ENCODE measurements at places on chromosomes 11 and 22.

GRCh38 chr11:2839395-2839943, 46.1 kb downstream of the CDKN1C start:
- DNase-seq, result no peak

- no peak for DNase-seq
These were observed 19.1 kb upstream of the MYRF start for GRCh38 chr11:61733120-61733978.

DNA sequence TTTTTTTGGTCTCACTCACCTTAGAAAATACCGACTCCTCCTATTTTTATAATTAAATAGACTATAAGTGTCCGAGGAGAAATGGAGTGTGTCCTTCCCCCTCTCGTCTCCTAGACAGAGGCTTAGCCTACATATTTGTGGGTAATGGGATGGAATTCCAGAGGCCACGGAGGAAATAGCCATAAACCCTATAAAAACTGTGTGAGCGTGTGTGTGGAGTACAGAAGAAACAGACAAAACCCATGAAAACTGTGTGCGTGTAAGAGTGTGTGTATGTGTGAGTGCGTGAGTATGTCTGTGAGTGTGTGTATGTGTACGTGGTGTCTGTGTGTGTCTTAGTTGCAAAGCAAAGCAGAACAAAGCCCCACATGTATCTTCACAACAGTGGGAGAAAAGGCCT, 883.5 kb downstream of the OPCML start:
- DNase-seq, result no peak

DNA sequence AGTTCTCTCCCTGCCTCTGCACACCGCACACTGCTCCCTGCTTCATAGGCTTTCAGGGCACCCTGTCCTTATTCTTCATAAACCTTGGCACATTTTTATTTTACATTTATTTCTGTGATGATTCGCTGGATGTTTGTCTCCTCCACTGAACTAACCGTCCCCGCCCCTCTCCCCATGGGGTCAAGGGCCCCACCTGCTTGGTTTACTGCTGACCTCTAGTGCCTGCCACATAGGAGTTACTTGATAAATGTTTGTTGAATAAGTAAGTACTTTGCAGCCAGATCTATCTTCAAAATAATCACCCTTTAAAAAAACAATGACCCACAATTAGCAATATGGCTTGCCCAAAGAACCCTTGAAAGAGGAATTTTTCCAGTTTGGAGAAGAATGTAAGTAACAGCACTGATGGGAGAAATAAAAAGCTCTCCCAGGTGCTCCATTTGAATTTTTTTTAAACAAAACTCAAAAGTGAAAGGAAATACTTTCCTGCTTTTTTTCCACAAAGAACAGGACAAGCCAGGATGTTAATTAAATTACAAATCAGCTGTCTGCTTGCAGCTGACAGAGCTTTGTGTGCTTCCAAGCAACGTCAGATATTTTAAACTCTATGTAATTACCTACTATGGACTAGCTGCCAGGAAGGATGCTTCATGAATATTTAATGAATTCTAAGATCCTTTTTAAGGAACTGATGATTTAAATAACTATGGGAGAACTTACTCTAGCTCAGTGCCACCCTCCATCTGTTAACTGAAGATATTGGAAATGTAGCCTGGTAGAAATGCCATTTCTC, 1083.6 kb downstream of the DLG2 start:
- DNase-seq, result no peak

GRCh38 chr11:125165111-125165842, 726 bp downstream of the PKNOX2 start:
- no peak for DNase-seq

DNA sequence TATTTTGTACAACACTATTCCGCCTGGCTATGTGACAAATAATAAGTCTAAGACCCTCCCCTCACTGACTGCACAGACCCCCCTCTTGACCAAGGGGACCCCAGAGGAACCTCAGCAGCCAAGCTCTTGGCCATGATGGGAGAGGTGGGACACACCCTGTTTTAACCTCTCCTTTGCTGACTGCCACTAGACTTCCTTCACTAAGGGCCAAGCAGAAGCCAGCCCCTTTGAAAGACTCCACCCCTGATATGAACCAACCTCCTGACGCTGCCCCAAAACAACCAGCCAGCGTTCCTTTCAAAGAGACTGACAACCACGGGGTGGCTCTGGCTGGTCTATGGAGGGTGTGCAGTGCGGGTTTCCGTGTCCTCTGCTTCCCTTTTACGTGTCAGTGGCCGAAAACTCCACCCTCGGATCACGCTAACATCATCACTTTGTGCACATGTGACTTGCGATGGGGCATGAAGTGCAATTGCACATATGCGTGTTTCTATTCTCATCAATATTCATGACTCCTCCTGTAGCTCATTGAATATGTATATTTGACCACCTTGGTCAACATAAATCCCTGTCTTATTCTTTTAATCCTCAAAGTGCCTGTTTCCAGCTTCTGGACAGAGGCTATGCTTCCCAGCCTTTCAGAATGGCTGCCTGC, 643.9 kb downstream of the TBC1D22A start:
- DNase-seq, result no peak

DNA sequence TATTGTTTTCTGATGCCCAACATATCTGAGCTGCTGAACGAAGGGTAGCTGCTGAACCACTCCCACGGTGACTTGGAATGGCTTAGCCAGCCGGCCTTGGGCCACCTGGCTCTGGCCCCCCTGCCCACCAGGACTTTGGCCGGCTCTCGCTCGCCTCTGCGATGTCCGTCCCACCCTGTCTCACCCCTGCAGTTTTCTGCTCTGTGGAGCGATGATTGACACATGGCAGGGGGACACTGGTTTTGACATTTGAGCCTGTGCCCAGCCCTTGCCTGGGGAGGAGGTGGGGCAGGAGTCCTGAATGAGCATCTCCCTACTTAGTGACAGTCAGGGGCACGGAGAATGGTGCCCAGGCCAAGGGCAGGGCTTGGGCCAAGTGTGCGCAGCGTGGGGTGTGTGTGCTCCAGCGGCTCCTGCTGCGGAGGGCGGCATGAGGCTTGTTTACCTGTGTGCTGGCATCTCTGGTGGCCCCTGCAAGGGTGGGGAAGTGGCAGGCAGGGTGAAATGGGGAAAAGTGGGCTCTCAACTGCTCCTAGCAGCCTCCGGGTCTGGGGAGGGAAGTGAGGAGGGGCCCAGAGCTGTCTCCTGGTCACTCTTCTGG, 15.7 kb upstream of the CDKN1C start:
- no peak for DNase-seq

- DNase-seq, result no peak
These were observed 13.5 kb downstream of the CD59 start for GRCh38 chr11:33722590-33723234.

DNA sequence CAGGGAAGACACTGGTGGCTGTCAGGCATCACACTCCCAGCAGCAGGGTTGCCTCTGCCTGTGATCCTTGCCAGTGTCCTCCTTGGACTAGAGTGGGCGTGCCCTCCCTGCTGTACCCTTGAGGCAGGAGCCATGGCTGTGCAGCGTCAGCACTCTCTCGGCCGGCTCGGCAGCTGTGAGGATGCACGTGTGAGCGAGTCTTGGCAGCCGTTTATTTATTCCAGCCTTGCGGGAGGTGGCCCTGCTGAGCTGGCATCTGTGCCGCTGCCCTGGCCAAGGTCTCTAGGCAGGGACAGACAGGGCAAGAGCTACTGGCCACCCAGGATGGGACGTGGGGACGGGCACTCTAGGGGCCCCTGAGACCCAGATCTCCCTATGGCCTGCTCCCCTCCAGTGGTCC, 33.9 kb downstream of the TSPAN4 start:
- DNase-seq, result no peak
